ENCODE measurements at places on chromosomes 1 and 21.

DNA sequence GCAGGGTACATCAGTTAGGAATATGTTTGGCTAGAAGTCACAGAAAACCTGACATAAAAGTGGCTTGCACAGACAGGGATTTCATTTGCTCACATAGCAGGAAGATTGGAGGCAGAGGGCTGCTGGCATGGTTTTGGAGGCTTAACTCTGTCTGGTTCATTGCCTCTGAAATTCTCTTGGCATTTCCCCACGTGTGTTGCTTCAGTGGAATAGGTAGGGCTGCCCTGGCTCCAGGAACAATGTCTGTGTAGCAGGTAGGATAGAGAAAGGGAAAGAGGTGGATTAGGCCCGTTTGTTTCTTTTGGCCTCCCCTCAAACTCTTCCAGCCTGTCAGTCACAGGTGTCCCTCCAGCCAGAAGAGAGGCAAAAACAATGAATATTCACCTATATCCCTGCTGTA, 20.5 kb upstream of the SIPA1L2 start:
- DNase-seq: no peak

GRCh38 chr1:29958271-29958670, 721.9 kb downstream of the PTPRU start:
- no peak for DNase-seq

DNA sequence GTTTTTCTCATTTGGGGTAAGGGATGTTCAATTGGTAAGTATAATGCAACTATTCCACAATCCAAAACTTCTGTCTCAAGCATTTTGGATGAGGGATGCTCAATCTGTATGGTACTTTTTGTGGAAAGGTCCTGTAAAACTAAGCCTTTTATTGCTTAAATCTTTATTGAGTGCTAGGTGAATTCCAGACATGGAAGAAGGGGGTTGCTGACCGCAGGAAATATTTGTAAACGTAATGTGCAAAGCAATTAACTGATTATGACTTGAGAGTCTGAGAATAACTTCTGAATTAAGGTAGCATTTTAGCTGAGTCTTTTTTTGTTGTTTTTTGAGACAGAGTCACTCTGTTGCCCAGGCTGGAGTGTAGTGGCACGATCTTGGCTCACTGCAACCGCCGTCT, 3.1 kb downstream of the AKIRIN1 start:
- DNase-seq: no peak

DNA sequence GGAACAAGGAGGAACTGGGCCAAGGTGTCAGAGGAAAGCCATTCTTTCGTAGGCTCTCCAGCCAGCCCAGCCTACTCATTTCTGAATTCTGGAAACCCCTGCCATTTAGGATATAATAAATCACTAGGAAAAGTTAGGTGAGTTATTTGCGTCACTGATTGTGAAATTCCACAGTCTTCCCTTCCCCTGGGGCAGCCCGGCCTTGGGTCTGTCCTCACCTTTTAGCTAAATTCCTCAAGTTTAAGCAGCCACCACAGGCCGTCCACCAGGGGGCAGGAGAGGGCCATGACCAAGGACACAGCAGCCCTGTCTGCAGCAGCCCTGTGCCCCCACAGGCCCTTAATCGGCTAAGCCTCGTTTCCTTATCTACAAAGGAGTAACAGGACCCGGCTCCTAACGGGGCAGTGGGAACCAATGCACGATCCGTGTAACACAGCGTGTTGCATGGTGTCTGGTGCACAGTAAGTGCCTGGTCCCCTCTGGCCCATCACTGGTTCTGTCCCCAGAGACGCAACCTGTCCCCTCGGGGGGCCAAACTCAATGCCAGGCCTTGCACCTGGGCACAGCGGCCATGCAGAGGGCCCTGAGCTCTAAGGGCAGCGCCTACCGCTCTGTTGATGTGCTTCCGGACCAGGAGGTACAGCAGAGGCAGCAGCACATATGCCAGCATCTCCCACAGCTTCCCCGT, 18.1 kb downstream of the GPR157 start:
- peak; percentile 84 for DNase-seq

GRCh38 chr1:75967719-75968118, 35.5 kb upstream of the ASB17 start:
- no peak for DNase-seq

DNA sequence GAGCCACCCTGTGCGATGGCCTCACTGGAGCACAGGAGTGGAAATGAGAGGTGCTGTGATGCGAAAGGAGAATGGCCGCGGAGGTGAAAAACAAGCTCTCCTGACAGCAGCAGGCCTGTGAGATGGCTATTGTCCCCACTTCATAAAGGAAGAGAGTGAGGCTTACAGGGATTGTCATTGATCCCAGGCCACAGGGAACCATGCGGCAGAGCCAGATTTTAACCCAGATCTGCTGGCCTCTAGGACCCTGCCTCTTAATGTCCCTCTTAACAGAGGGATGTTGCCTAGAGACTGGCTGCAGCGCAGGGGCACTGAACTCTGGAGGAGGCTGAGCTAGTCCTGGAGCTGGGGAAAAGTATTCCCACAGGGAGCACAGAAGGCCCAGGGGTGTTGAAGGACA, 3.1 kb upstream of the SYTL1 start:
- DNase-seq: no peak

DNA sequence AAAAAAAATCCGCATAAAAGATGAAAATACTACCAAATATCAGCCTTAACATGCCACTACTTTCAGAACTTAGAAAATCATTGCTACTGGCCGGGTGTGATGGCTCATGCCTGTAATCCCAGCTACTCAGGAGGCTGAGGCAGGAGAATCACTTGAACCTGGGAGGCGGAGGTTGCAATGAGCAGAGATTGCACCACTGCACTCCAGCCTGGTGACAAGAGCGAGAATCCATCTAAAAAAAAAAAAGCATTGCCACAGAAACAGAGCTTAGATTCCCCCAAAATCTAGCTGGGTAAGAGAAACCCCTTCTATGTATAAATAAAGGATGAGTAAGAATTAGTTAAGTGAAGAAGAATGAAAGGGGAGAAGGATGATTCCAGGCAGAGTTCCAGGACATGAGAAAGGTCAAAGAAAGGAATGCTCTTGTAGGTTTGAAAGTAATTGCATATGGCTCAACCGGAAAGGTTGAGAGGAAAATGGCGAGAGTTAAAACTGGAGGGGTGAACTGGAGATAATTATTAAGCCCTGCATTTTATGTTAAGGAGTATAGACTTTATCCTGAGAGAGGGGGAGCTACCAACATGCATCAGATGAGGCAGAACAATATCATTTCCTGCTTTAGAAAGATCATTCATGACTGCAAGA, 19.7 kb upstream of the NRDC start:
- peak; percentile 95 for DNase-seq

DNA sequence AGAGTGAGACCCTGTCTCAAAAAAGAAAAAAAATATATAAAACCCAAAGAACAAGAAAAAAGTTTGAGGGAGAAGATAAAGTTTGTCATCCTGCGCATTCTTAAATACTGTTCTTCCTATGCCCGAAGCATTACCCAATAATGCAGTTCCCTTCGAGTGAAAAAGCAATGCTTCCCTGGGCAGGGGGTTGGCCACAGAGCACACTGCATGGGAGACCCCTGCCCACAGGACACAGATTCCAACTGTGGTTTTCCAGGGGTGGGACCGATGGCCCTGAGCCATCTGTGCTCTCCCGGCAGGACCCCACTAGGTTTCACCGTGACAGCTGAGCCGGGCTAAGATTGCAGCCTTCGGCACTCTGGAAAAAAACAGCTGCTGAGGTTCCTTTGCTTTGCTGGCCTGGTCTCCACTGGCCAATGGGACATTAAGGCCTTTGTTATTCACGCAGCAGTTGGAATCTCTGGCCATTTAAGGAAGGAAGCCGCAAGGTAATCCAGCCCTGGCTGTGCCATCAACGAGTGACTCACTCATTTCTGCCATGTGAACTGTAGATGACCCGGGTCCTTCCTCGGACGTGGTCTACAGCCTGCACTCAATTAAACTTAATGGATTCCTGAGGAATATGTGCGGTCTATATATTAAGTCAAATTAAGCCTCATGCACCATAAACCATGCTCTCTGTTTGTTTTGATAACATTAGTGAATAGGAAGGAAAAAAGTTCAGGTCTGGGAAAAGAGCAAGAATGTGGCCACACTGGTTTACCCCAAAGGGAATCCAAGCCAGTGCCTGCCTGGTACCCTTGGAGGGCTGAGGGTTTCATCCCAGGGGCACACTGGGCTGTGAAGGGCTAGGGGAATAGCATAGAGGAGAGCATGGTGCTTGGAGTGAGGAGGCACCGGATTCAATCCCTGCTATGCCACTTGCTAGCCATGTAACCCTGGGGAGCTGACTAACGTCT, 163.2 kb downstream of the ZBTB18 start:
- DNase-seq: peak; percentile 99

GRCh38 chr1:208174731-208175507, 69.3 kb downstream of the PLXNA2 start:
- no peak for DNase-seq

DNA sequence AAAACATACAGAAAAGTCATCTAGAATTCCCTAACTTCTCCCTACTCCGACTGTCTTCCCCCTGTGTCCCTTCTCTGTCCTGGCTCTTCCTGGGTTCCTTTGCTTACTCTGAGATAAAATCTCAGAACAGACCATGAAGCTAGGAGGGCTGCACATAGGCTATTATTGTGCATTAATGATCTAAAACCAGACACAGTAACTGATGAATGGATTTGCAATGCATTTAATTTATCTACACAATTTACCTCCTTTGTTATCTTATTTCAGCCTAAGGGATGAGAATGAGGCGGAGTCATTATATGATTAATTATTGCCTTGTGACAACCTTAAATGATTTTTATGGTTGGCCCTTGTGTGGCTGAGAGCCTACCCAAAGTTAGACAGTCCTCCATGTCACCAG, 14.5 kb downstream of the RHOU start:
- DNase-seq: no peak

DNA sequence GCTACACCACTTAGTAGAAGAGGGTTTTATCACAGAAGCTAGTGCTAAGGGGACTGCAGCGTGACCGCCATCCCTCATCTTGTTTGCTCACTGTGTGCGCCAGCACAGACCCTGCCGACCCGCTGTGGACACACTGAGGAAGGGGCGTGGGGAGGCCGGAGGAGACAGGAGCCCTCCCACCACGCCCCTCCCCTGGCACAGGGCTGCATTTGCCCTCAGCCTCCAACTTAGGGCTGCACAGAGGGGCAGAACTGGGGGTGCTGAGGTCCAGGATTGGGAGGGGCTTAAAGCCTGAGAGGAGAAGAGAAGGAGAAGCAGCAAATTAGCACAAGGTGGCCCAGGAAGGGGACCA, 37.2 kb downstream of the RRP1 start:
- no peak for DNase-seq

- DNase-seq: no peak
Observed at GRCh38 chr1:178025613-178026356, 55.9 kb upstream of the SEC16B start.

DNA sequence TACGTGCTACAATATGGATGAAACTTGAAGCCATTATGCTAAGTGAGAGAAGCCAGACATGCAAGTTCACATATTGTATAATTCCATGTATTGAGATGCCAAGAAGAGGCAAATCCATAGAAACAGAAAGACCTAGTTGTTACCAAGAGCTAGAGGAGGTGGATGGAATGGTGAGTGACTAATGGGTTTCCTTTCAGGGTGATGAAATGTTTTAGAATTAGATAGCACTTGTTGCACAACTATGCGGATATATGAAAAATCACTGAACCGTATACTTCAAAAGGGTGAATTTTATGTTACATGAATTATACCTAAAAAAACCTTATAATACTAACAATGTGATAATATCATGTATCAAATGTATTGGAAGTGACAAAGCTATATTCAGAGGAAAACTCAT, 18.1 kb downstream of the EPHA10 start:
- DNase-seq: no peak

DNA sequence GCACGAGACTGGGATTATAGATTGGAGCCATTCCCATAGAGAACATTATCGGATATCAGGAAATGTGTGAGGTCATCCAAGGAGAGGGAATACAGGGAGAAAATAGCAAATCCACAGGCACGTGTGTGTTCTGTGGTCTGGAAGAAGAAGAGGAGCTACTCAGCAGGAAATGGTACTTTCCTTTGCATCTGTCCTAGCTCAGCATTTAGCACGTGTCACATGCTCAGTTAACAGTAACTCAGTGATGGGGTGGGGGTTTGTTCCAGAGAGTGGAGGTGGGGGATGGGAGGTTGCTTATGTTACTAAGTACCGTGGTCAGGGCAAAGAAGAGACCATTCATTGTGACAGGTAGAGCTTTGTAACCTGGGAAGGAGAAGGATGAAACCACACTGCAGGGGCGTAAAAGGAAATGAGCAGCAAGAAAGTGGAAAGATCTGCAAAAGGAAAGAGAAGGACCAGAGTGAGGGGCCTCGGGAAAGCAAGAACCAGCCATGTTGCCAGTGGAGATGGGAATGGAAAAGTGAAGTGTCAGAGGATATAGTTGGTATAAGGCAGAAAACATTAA, 100.4 kb downstream of the ATP5PO start:
- no peak for DNase-seq

GRCh38 chr21:25464275-25464674, 143.0 kb downstream of the MRPL39 start:
- DNase-seq: no peak

DNA sequence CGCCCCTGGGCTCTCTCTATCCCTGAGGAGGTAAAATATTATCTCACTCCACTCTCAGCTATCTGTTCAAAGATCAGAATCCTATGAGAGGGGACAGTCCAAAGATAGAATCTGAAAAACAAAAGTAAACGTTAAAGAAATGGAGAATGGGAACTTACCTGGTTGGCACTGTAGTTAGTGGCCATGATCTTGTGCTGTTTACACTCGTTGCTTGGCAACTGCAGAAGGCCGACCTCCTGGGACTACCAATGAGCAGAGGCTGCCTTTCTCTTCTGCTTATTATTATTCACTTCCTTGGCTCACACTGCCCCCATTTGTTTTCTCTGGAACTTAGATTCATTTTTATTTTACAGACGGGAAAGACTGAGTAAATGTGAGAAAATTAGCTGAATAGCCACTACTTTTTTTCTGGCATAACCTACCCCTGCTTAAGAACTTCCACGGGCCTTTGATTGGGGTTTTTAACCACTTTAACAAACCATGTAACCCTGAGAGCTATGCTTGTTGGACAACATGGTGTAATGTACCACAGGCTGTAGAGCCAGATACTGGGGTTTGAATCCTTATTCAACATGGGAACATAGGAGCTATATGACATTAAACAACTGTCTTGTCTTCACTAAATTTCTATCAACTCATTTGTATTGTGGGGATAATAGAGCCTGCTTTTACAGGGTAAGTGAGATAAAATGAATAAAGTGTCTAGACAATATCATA, at the start of gene CFAP126:
CFAP126 (minus strand) TSS at position 193 of the 717 bp plus-strand sequence; CDS start at position 185, 8 bp downstream.
- DNase-seq: peak; percentile 62

GRCh38 chr21:22679207-22679606, 1681.0 kb downstream of the NCAM2 start:
- DNase-seq: no peak

All from fibroblast of lung (primary cell).